ENCODE measurements at places on chromosomes 2 and 18.

DNA sequence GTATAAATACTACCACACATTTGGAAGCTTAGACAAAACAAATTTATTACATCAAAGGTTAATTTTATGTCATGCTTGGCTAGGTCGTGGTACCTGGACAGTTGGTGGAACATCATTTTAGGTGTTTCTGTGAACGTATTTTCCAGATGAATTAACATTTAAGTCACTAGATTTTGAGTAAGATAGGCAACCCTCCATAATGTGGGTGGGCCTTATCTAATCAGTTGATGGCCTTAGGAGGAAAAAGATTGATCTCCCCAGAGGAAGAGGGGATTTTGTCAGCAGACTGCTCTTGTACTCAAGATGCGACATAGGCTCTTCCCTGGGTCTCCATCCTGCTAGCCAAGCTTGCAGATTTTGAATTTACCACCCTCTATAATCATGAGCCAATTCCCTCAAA, 85.0 kb downstream of the RPRM start:
- no peak for DNase-seq

- DNase-seq = no peak
Observed at GRCh38 chr2:3703757-3704355, 481 bp downstream of the DCDC2C start.

DNA sequence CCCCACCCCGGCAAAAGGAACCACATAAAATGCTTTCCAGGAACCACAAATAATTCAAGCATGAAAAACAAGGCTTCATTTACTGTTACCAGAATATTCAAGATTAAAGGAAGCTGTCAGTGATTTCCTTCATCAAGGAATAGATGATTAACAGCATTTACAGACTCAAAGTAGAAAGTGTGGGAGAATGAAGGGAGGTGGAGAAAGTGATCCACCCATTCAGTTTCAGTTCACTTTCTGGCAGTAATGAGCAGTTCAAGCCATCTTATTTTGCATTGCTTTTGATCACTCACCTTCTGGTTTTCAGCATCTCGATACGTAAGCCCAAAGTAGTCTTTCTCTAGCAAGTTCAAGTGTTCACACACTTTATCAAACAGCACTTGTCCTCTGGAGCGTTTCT, 99.0 kb downstream of the EPB41L3 start:
- DNase-seq = no peak

- no peak for DNase-seq
Observed at GRCh38 chr2:69190743-69191404, 177.9 kb downstream of the ANTXR1 start.

DNA sequence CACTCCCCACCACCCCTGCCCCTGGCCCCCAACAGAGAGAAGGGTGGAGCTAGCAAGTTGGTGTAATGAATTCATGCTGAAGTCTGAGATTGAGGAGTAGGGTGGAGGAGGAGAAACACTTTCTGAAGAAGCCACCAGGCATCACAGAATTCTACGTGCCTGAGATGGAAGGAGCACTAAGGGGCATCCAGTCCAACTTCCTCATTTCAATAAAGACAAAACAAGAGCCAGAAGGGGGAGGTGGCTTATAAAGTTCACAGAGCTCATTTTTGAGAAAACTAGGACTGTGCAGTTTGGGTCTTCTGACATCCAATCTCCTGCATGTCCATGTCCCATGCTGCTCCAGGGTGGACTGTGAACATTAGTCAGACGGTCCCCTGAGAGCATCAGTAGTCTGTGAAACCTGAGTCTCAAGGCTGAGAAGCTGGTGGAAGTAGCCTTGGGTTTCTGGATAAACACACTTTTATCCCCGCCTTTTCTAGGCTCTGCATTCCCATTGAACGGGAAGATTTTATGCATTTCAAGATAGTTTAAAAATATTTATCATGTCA, 77.7 kb downstream of the TRIM43 start:
- no peak for DNase-seq

DNA sequence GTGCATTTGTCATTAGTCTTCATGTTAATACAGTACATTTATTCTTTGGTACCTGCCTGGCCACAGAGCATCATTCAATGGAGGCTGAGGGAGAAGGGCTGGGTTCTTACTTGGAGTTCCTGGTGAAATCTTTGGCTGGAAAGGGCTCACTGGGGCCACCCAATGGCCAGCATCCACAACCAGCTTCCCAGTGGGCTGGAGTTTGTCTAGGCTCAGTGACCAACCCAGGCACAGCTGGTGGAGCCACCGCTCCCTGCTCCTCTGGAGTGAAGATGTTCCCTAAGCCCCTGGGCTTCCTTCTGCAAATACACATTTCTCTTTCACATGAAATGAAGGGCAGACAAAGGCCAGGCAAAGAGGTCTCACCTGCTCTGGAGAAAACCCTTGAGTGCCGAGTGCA, 34.4 kb downstream of the EHD3 start:
- no peak for DNase-seq

DNA sequence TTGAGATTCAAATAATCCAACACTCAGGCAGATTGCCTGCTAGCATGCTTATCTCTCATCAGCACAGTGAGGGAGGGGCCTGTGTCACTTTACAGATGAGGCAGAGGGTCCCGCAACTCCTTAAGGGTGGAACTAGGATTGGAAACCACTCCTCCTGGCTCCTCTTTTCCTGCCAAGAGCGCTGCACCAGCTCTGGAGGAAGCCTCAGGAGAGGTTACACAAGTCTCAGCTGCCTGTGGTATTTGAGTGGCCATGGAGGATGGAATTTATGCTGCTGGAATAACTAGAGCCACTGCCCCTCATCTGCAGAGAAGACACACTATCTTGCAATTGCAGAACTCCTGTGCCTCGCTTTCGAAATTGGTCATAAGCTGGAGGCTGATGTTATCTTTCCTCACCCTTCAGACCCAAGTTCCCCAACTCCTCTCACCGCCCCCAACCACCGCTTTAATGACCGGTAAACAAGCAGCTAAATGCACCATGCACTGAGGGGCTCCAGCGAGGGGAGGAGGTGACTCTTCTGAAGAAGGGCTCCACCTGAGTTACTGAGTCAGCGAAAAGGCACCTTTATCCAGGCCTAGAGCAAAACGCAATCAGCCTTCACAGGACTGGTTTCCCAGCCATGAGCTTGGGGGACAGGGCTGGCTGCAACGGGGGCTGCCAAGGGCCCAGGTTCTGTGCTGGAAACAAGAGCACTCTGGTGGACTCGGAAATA, 245.8 kb downstream of the SOX11 start:
- DNase-seq = no peak

- no peak for DNase-seq
Observed at GRCh38 chr2:36453652-36454051, 98.1 kb downstream of the CRIM1 start.

DNA sequence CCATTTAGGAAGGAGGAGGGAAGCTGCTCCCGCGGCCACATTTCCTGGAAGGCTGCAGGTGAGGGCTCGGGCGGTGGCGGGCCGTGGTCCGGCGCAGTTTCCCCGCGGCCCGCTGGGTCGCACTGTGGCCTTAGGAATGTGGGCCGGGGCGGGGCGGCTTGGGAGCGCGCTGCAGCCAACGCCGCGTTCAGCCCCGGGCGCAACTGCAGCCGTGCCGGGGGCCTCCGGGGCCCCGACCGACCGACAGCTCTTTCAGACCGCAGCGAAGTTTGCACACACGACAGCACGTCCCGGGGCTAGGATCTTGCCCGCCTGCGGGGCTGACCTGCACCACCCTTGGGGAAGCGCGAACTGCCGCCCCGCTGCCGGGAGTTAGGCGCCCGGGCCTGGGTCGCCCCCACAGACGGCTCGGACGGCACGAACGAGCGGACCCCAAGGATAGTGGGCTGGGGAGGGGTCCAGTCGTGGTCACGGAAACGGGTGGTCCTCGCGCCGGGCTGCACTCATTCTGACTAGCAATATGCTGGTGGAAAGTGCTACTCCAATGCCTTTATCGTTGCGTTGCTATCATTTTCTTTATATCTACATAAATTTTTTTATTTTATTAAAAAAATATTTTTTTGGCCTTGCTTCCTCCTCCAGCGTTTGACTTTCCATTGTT, 69.9 kb upstream of the DLX2 start:
- no peak for DNase-seq

GRCh38 chr2:147222506-147222905, 622.3 kb upstream of the ACVR2A start:
- DNase-seq = no peak

DNA sequence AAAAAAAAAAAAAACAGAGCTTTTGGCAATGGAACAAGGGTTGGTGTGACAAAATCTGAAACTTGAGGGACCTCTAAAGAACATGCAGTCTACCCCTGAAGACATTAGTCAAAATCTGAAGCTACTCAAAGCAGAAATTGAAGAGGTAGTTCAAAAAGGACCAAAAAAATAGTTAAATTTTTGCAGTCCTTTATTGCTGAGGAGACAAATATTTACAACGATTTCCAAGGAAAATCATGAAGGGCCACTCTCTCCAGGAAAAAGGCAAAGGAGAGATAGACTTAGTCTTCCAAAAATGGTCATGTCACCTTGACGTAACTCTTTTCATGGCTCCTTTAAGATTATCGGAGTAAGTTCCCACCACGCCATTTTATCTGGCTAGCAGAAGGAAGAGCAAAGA, 452.0 kb downstream of the XIRP2 start:
- DNase-seq = no peak

DNA sequence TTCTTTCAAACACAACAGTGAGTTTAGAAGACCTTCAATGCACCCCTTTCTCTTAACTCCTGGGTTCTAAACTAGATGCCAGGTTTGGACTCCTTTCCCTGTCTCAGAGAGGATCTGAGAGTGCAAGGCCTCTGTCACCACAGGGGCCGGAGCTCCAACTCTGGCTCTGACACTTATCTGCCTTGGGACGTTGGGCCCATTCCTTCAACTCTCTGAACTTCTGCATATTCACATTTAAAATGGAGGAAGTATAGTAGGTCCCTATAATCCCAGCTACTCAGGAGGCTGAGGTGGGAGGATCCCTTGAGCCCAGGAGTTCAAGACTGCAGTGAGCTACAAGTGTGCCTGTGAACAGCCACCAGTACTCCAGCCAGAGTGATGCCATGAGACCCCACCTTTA, 44.1 kb upstream of the ZFP36L2 start:
- DNase-seq = no peak

- DNase-seq = no peak
Observed at GRCh38 chr18:55232506-55232905, 273.2 kb upstream of the CCDC68 start.

DNA sequence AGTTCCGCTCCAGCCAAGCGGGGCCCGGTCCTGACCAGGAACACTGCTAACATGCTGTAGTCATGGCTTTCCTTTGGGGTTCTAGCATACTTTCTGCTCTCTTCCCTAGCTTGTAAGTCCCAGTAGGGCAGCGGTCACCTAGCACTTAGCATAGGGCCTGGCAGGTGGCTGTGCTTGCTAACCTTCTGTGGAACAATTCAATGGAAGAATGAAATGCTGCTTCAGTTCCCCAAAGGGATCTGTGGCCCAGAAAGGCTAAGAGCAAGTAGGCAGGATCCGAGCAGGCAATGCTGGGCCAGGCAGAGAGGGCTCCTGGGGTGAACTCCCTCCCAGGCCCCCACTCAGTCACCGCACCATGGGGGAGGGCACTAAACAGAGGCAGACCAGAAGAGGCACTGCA, 266.8 kb downstream of the CELF4 start:
- DNase-seq = no peak

DNA sequence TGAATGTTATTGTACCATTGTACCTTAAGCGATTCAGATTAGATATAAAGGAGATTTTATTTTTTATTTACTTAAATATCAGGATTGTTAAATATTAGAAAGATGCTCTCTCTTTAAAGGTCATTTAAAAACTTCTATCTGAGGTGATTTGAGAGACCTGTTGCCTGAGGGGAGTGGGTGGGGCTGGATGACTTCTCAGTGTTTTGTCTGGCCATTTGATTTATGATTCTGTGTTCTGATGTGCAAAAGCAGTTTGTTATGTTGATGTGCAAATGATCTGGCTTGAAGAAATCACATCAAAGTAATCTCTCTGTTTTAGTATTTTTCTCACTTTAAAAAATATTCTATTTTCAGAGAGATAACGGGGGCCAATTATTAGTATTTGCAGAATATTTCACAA, 370.8 kb downstream of the NUP35 start:
- no peak for DNase-seq

DNA sequence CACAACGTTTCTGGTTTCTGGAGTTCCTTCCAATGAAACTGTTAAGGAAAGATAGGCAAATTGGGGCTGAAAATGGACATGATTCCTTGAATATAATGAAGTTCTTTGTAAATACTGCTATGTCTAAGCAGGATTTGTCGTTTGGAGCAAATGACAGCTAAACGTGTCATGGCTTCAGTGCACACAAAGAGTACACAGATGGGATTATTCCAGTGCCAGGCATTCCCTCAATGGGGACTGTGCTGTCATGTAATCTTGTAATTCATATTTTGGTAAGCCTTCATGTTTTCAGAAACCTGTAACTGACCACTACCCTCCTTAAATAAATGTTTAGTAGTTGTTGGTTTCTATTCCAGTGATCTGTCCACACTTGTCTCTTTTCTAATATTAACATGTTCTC, 404.7 kb upstream of the CDH7 start:
- no peak for DNase-seq

DNA sequence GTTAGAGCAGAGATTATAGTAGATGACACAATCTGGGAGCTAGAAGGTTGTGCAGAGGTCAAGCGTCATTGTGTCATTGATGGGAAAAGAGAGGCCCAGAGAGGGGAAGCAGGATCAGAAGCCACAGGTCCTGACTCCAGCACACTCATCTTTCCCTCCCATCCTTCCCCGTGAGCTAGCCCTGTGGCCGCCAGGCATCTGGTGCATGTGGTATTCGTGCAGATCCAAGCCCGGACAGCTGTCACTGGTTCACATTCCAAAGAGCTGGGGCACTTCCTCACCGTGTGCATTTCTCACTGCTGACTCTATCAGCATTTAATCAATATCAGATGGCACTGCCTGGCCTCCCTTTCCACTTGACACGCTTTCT, 94.1 kb upstream of the THOC1 start:
- peak; percentile 97 for DNase-seq

- no peak for DNase-seq
Observed at GRCh38 chr18:35609236-35609635, 27.7 kb downstream of the GALNT1 start.

DNA sequence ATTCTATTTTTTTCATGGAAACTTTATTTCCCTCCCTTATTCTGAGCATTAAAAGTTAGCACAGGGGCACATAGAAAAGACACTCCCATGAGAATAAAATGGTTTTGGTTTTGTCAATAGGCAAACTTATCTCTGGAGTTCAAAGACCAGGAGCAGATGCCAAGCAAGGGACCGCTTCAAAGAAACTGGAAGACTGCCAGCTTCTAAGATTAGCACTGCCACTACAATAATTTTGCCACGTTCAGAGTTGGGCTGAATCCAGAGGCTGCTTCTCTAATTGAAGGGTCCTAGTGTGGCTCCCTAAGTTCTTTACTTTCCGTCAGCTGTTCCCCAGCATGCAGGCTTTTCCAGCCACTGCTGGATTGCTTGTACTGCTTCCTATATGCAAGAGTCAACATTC, 681.0 kb upstream of the GCFC2 start:
- DNase-seq = no peak

- DNase-seq = no peak
Observed at GRCh38 chr2:216872040-216872439, 12.2 kb upstream of the TNP1 start.
